ENCODE measurements at places on chromosomes 3 and 15. TPM values are rescaled to one million over a fixed set of nuclear protein-coding genes. Genes with fewer than 3 reads are reported as not detected.

DNA sequence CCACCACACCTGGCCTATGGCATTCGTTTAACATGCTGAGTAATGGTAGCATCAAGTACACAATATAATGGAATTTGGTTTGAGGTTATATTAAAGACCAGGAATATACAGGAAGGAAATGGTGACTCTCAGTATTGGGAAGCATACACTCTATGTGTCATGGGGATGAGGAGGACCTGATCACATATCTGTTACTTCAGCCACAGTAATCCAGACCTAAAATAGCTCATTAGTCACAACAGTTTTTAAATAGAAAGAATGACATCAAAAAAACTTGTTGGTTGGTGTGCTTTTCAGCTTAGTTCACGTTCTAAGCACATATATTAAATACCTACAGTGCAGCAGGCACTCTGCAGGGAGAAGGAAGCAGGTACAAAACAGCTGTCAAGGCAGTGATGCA, 52.5 kb upstream of the ATP2C1 start:
- no peak for DNase-seq

GRCh38 chr15:48720646-48721045, 75.1 kb upstream of the FBN1 start:
- no peak for DNase-seq

- DNase-seq: no peak
Measured at GRCh38 chr3:182784542-182784941, 8.8 kb upstream of the ATP11B start.

Gene ATP10A
- 0.07 TPM for total RNA-seq

DNA sequence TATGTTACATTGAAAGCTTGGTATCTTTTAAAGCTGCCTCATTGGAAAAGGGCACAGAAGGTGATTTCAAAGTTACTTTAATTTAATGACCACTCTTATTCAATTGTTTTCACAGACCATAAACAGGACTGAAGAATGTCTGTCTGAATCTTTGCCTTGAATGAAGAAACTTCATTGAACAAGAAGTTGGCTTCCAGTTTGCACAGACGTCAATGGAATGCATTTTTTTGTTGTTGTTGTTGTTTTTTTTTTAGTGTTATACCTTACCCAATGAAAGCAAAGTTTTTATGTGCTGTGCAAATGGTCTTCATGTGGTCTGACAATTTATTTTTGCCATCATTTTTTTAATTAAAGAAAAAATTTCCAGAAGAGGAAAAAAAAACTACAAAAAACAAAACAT, 602.7 kb upstream of the TGFBR2 start:
- no peak for DNase-seq

Gene RNF111
- 40.1 TPM for total RNA-seq

GRCh38 chr15:86905625-86906256, 826.1 kb downstream of the AGBL1 start:
- DNase-seq: no peak

DNA sequence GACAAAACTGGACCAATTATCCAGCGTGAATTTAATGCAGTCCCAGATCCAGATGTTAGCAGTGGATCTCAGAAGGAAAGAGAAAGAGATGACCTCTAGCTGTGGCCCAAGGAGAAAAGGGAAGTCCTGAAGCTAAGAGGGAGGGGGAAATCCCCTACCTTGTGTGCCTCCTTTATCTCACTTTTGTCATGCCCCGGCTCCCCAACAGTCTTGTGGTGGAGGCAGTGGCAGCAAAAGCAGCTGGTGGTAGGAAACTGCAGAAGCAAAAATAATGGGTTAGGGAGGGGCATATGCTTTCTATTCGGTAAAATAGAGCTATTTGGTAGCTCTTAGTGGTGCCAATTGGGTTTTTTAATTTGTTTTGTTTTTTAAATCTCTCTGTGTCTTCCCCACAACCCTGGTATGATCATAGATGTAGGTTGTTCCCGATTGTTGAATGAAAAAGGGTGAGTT, 56.5 kb downstream of the MCTP2 start:
- DNase-seq: no peak

DNA sequence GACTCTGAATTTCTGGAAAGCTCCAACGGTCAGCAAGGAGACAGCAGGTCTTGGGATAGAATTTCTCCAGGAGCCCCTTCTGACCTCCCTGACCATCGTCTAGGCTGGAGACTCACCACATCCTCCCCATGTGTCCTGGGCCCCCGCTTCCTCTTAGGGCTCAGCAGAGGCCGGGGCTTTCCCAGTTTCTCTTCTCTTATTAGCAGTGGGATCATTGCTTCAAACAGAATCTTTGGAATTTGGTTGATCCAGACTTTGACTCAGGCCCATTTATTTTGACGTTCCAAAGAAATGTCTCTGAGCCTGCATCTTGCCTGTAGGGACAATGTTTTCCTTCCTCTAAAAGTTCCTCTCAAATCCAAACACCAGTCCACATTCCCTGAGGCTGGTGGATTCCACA, 38.4 kb upstream of the SLC6A6 start:
- no peak for DNase-seq

Gene FGD5
- 0.09 TPM for total RNA-seq

Gene ACTRT3
- 2.6 TPM for total RNA-seq

GRCh38 chr15:89551550-89551949, 23.7 kb upstream of the TICRR start:
- no peak for DNase-seq
